ENCODE measurements at places on chromosomes 4 and X. TPM values are rescaled to one million over a fixed set of nuclear protein-coding genes. Genes with fewer than 3 reads are reported as not detected.

CXCL10 gene
- total RNA-seq, result 0.34 TPM

KIAA1210 gene
- total RNA-seq, result 4.9 TPM

F11 gene
- total RNA-seq, result not detected

SPANXA2 gene
- total RNA-seq, result not detected

CXCR3 gene
- total RNA-seq, result 0.89 TPM

SSX4B gene
- not detected for total RNA-seq

MYOZ2 gene
- 0.47 TPM for total RNA-seq

PAGE2 gene
- total RNA-seq, result not detected

ATP8A1 gene
- total RNA-seq, result 12.5 TPM

ADH1B gene
- 142 TPM for total RNA-seq

ITM2A gene
- total RNA-seq, result 42.2 TPM

SUPT20HL2 gene
- total RNA-seq, result 0.57 TPM

NKX6-1 gene
- 0.70 TPM for total RNA-seq

EGF gene
- total RNA-seq, result 0.23 TPM

CLRN2 gene
- total RNA-seq, result not detected

COX7B2 gene
- not detected for total RNA-seq

MFAP3L gene
- 90.2 TPM for total RNA-seq

OCRL gene
- 43.6 TPM for total RNA-seq

CCKAR gene
- not detected for total RNA-seq

DDIT4L gene
- total RNA-seq, result 0.44 TPM

REPS2 gene
- total RNA-seq, result 24.3 TPM
